Hindlimb muscle (tissue), 1 donor: ENCODE measurements at places on chromosomes 12 and 14.

DNA sequence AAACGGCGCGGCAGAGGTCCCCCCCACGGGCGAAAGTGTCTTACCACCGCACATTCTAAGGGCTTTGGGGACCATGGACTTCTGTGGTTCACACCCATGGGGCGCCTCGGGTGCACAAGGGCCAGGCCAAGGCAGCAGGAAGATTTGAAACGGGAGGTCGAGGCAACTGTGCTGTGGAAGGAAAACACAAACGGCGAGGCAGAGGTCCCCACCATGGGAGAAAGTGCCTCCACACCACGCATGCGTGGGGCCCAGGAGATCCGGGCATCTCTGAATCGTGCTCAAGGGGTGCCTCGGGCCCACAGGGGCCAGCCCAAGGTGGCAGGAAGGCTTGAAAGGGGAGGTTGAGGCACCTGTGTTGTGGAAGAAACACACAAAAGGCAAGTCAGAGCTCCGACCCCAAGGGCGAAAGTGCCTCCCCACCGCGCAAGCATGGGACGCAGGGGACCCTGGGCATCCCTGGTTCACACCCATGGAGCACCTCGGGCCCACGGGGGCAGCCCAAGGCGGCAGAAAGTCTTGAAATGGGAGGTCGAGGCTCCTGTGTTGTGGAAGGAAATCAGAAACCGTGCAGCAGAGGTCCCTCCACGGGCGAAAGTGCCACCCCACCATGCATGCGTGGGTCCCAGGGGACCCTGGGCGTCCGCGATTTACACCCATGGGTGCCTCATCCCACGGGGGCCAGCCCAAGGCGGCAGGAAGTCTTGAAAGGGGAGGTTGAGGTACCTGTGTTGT lies 371.0 kb downstream of the ALG10 start:
- DNase-seq = no peak

GRCh38 chr12:15163030-15163976 lies 57.9 kb downstream of the RERG start:
- DNase-seq = no peak

DNA sequence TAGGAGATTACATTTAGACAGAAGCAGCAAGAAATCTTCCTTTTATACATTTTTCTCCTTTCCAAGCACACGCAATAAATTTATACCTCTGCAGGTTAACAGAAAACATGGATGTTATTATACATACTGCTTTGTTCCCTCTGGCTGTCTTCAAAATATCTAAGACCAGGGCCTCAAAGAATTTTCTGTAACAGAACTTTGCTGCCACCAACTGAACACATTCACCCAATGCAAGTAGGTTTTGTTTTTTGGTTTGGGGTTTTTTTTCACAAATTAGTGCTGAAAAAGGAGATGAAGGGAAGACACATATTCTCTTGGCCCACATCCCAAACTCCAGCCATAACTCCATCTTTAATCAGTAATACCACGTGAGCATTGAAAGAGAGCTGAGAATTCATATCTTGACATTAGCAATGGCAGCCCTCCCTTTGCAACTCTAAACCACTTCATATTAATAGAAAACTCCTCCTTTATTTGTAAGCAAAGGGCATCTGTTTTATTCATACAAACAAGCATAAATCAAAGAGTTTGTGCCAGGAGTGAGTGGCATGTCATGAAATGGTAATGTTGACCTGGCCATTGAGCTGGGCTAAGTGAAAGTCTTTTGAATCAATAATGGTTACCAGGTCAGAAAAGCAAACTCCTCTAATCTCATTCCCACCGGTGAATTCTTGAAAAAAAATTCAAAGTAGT lies 150.8 kb upstream of the FSCB start:
- peak; percentile 59 for DNase-seq

DNA sequence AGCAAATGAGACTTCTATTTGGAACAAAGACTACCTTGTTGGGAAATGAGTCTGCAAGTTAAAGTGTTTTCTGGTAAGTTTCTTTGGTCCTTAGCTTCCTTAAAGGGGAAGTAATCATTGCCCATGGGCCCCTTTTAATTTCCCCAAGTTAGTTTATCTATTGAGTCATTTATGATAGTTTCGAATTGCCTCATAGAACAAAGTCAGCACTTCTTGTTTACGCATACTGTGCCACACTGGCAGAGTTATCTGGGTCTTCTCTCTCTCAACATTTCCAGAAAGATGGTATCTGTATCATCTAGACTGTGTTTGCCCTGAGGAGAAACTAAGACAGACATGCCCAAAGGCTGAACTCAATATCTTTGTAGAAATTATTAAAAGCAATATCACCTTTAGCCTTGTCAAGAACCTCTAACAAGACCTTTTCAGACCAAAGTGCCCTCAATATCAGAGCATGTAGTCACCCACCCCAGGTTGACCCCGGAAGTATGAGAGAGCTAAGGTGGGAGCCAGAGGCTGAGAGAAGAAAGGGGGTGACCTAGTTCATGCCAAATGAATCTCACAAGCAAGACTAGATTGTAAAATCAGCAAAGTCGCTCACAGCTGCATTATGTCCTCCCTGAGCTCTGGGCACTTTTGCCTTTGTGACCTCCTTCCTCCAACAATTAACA lies 40.0 kb downstream of the GPR65 start:
- DNase-seq = peak; percentile 8

- DNase-seq = no peak
These were observed 12.7 kb downstream of the SERPINA5 start for GRCh38 chr14:94593749-94594431.
